Activated CD4-positive, alpha-beta T cell treated with anti-CD3 and anti-CD28 coated beads for 36 hours (primary cell): ENCODE measurements at places on chromosomes 2 and 18. TPM values are rescaled to one million over a fixed set of nuclear protein-coding genes. Genes with fewer than 3 reads are reported as not detected.
A peak's percentile ranks its signal among the peaks of the same experiment; 100 is the strongest.

DNA sequence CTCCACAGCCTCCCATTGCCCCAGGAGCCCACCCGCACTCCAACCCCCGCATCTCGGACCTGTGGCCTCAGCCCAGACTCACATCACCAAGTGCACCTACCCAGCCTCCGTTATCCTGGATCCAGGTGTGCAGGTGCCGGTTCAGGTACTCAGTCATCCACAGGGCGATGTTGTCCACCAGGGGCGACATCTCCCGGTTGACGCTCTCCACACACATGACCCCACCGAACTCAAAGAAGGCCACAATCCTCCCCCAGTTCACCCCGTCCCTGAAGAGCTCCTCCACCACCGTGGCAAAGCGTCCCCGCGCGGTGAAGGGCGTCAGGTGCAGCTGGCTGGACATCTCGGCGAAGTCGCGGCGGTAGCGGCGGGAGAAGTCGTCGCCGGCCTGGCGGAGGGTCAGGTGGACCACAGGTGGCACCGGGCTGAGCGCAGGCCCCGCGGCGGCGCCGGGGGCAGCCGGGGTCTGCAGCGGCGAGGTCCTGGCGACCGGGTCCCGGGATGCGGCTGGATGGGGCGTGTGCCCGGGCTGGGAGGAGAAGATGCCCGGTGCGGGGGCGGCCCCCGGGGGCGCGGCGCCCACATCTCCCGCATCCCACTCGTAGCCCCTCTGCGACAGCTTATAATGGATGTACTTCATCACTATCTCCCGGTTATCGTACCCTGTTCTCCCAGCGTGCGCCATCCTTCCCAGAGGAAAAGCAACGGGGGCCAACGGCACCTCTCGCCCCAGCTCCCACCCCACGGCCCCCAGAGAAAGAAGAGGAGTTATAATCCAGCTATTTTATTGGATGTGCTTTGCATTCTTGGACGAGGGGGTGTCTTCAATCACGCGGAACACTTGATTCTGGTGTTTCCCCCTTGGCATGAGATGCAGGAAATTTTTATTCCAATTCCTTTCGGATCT lies 1.3 kb downstream of the BCL2 start:
- H3K27ac ChIP-seq = peak overlapping the region; percentile 97
- peak; percentile 94 for DNase-seq
- peak overlapping the region; percentile 98 for H3K4me3 ChIP-seq
- peaks cover 50% of the 10 kb centered on the region for H3K36me3 ChIP-seq
- no peaks in the 10 kb centered on the region for H3K27me3 ChIP-seq

DNA sequence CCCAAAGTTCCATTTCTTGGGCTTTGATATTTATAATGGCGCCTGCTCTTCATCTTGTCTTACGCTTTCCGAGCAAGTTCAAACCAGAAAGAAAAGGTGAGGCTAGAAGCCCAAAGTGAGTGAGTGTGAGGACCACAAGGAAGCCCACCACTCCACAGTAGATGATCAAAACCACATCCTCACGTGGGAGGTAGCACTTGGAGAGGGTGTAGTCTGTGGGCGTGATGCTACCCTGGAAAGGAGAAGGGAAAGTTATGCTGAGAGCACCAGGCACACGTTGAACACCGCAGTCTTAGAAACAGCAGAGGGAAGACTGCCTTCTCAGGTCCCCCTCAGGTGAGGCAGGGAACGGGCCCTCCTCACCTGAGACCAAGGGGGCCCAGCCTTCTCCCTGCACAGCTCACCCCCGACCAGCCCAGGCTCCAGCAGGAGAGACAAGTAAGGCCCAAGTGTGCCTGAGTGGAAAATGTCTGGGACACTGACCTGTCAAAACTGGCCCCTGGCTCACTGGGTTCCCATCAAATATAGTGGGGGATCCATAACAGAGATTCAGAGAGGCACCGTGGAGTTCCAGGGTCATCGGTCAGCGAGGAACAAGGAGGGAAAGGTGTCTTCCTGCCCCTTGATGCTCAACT lies 23.6 kb downstream of the MPPE1 start:
- H3K36me3 ChIP-seq = peaks cover 14% of the 10 kb centered on the region
- no peak overlapping the region for H3K27ac ChIP-seq
- peaks cover 7% of the 10 kb centered on the region for H3K4me1 ChIP-seq
- no peak overlapping the region for H3K4me3 ChIP-seq
- no peaks in the 10 kb centered on the region for H3K27me3 ChIP-seq

The SRD5A2 gene
- not detected for total RNA-seq

The CNGA3 gene
- not detected for total RNA-seq

The SERPINB7 gene
- total RNA-seq = not detected

- no peak for DNase-seq
- no peaks in the 10 kb centered on the region for H3K27me3 ChIP-seq
- H3K27ac ChIP-seq = no peak overlapping the region
- H3K4me3 ChIP-seq = no peak overlapping the region
Measured at GRCh38 chr2:32783933-32784332, 156.1 kb downstream of the TTC27 start.

- peaks cover 26% of the 10 kb centered on the region for H3K4me1 ChIP-seq
- H3K36me3 ChIP-seq = no peaks in the 10 kb centered on the region
- H3K27me3 ChIP-seq = no peaks in the 10 kb centered on the region
- no peak overlapping the region for H3K27ac ChIP-seq
- no peak for DNase-seq
Measured at GRCh38 chr2:236972491-236973342, 113.0 kb upstream of the COPS8 start.

- H3K4me1 ChIP-seq = peaks cover 17% of the 10 kb centered on the region
- H3K27ac ChIP-seq = no peak overlapping the region
- no peak for DNase-seq
Measured at GRCh38 chr2:27885661-27886060, 4.5 kb downstream of the RBKS start.

The LIMS3 gene
- 0.18 TPM for total RNA-seq

GRCh38 chr2:1758774-1759610 lies 14.7 kb upstream of the PXDN start:
- no peak overlapping the region for H3K27ac ChIP-seq
- peaks cover under 1% of the 10 kb centered on the region for H3K27me3 ChIP-seq
- no peak overlapping the region for H3K4me3 ChIP-seq
- H3K4me1 ChIP-seq = no peaks in the 10 kb centered on the region
- DNase-seq = no peak

The HADHA gene
- 154 TPM for total RNA-seq
